CD4-positive, alpha-beta T cell treated with Interleukin-12 subunit alpha and Interleukin-12 subunit beta, for 1 hour (primary cell): ENCODE measurements at places on chromosomes 7 and 10.

DNA sequence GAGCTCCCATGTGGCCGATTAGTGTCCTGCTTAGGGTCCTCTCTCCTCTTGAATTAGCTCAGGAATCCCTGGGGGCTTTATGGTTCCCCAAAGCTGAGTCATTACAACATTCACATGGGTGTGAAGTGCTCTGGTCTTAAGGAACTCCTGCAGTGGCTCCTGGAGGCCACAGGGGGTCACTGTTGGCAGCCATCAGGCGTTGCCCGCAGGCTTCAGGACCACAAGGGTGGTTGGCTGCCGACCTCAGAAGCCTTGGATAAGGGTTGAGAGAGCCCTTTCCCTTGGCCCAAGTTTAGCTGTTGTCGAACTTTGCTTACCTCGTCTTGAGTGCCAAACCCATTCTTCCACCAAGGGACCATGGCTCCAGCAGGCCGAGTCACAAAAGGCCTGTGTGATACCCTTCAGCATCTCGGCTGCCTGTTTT is 61.7 kb downstream of the SH2D4B start:
- peak; percentile 32 for DNase-seq

DNA sequence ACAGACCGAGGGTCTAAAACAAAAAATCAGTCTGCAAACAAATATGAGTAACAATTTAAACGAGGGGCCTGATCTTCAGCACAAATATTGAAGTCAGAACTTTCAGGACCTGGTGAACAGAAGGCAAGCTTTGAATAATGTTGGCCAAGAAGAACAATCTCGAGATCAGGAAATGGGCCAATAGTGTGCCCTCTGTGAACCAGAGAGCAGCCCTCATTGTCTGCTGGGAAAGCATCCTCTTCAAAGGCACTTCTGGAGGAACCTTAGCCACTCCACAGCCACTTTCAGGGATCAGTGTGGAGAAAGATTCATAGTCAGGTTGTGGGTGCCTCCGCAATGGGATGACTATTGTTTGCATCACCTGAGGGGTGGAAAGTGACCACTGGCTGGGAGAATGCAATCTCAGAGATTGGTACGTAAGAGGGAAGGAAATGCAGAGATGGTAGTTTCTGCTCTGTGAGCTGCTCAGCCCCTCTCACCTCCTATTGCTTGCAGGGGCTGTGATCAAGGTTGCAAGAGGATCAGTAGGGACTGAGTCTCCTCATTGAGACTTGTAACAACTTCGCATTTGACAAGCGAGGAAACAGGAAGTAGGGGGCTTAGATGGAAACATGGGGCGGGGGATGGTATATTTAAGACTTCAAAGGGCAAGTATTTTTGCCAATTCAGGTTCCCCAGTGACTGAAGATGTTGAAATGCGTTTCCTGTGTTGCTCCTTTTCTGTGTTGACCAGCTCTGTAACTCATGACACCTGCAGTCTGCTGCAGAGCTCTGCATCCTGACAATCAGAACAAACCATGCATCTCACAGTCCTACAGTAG is 28.4 kb upstream of the IFRD1 start:
- DNase-seq = peak; percentile 4

DNA sequence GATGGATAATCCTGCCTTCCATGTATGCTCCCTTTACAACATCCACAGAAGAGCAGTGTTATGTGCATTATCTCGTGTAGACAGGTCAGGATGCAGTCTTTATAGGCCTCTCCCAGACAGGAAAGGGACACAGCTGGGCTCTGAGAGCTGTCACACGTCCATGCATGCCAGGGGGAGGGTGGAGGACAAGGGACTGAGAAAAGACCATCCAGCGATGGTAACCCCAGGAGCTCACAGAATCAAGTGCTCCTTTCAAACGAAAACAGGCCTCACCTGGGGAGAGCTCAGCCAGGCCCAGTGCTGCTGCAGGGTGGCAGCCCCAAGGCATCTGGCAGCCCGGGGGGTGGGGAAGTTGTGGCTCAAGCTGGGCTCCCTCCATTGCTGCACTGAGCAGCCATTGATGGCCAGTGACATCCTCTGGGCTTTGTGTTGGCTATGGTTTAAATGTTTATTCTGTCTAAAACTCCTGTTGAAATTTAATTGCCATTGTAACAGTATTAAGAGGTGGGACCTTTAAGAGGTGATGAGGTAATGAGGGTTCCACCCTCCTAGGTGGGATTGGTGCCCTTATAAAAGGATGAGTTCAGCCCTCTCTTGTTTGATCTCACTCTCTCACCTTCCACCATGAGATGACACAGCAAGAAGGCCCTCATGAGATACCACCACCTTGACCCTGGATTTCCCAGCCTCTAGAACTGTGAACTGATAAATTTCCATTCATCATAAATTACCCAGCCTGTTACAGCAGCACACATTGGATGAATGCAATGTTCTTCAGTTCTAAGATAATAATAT is 15.7 kb downstream of the JCAD start:
- no peak for DNase-seq

- DNase-seq = no peak
These were observed 224.7 kb upstream of the ADARB2 start for GRCh38 chr10:1961989-1962388.

DNA sequence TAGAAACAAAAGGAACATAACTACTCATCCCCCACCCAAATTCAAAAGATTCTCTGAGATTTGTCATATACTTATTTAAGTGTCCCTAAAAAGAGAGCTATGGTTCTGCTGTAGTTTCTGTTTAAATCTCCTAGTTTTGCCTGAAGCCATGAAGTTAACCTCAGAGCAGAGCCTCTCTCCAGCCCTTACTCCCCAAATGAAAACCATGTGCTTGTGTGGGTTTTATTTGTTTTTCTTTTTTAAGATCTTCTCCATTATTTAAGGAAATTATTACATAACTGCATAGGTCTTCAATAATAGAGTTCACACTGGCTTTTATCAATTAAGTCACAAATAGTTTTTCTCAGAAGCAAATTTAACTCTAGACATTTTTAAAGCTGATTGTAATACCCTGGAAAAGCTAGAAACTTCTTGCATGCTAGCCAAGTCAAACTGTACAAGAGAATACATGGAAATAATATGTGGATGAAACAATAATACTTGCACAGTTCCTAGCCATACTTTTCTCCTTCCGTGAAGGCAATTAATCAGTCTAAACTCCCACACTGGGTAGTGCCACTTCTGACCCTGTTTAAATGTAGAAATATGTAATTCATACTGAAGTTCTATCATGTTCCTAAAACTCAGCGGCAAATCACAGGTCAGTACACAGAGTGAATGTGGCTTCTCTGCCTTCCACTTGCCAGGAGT is 579.7 kb downstream of the SUGCT start:
- no peak for DNase-seq

GRCh38 chr7:1093916-1094508 is 6.1 kb downstream of the GPER1 start:
- DNase-seq = no peak

DNA sequence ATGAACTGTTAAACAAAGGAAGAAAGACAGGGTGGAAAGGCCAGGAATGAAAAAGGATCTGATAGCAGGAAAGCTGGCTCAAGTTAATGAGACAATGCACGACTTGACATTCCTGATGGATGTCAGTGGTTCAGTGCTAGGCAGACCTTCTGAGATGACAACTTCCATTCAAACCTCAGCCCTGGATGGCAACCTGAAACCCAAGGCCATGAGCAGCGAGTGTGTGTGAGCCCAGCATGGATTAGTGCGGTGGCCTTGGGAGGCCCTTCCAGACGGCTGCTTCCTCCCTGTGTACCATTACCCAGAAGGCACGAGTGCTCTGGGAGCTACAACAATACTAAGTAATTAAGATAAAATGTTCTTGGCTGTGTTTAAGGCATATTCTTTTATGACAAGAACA is 18.8 kb downstream of the TRIL start:
- no peak for DNase-seq
